ENCODE measurements at places on chromosomes 4 and X.

DNA sequence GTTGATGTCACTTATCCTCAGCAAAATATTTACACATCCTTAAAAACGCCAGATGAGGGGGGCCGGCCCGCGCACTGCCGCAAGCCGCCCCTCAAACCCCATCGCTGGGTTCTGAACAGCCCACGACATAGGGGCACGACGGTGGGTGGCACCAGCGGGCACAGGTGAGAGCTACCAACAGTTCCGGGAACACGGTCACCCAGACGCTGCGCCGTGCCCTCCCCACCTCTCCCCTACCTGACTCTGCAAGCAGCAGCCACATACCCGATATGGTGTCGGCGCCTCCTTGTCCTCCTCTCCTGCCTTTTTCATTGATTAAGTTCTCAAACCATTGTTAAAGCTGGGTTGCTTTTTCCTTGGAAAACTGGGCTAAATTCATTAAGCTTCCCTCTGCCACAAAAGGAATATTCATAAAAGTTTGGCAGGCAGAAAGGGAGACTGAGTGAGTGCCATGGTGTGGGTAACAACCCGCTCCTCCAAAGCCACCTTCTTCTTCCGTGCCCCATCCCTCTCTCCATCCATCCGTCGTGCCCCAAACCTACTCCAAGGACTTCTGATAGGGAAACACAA, 1.4 kb downstream of the RAI2 start:
- DNase-seq: no peak

GRCh38 chrX:153312041-153312440, 9.5 kb downstream of the PNMA6F start:
- no peak for DNase-seq

DNA sequence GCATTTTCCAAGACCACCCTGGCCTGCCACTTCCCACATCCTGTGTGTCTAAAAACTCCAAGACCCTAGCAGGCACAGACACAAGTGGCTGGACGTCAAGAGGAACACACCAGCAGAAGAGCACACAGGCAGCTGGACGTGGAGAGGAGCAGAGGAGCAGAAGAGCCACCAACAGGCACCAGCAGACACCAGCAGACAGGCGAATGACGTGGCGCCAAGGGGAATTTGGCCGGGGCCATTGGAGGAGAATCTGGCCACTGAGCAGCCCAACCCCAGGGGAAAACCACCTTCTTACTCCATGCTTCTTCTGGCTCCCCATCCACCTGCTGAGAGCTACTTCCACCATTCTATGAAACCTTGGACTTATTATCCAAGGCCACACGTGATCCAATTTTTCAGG, 243.1 kb upstream of the CTSO start:
- no peak for DNase-seq

DNA sequence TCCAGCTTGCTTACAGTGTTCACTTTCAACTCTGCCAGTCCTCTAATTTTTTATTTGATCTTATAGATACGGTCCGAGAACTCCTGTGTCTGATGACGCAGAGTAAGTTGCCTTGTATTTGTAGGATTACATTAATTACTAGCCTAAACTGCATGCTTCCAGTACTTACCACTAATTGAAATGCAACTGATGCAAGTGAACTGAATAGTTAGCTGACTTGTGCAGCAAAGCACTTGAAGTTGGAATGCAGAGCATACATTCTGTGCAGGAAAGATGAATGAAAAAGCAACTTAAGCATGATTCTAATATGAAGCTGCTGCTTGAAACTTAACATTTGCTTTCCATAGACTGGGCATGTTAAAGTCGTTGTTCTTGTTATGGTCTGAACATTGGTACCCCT, 100.9 kb downstream of the LIMCH1 start:
- no peak for DNase-seq

GRCh38 chr4:169649545-169650226, 29.3 kb downstream of the CLCN3 start:
- no peak for DNase-seq

GRCh38 chrX:134377537-134377936, 82.4 kb upstream of the HPRT1 start:
- DNase-seq: peak; percentile 11
